Sigmoid colon (tissue), 7 donors: ENCODE measurements at places on chromosomes 1 and 21. TPM values are rescaled to one million over a fixed set of nuclear protein-coding genes. Genes with fewer than 3 reads are reported as not detected.

GRCh38 chr1:5725855-5726585, 266.2 kb downstream of the NPHP4 start:
- DNase-seq = peak; percentile 43

Gene SPRR1B
- total RNA-seq = not detected

DNA sequence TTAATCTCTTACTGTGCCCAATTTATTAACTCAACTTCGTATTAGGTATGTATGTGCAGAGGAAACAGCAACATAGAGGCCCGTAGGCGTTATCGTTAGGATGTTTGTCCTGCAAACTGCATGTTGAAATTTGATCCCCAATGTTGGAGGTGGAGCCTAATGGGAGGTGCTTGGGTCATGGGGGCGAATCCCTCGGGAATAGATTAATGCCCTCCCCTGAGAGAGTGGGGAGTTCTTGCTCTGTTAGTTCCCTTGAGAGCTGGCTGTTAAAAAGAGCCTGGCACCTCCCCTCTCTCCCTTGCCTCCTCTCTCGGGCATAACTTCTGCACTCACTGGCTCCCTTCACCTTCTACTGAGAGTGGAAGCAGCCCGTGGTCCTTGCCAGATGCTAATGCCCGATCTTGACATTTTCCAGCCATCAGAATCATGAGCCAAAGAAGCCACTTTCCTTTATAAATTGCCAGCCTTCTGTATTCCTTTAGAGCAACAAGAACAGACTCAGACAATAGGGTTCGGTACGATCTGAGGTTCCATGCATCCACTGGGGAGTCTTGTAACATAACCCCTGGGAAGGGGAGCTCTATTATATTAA, 149.0 kb upstream of the RAB4A start:
- DNase-seq = peak; percentile 84

Gene OR2T10
- not detected for total RNA-seq

Gene SPRR4
- total RNA-seq = not detected

GRCh38 chr1:234989019-234989418, 139.6 kb downstream of the TOMM20 start:
- peak; percentile 7 for DNase-seq

Gene SRM
- total RNA-seq = 31.5 TPM

DNA sequence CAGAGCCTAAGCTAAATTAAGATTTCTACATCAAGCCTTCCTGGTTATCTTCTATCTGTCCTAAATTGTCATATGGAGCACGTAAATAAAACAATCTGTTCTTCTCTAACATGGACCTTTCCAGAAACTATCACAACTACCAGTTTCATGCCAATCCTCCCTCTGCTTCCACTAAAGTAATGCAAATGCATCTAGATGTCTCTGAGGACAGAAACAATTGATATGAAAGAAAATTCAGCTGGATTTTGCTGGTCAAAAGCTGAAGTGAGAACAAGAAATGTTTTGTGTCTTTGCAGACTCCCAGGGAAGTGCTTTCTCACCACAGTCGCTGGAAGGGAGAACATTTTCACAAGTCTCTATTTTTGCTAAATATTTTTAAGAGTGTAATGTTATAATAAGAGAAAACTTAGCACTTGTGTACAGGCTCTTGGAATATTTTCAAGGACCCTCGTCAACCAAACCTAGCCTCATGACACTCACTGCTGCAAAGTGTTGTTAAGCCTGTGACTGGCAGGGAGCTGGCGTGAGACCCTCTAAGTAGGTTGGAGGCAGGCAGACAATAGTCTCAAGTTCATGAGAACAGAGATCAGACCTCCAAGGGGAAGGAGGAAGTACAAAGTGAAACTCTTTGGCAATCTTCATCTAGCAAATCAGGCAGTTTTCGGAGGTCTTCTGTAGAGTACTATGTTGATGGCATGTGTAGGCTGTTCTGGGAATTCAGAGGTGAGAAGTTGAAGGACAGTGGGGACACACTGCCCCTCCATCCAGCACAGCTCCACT, 38.8 kb downstream of the DNASE2B start:
- no peak for DNase-seq

Gene INAVA
- total RNA-seq = 1.4 TPM

Gene RRAGC
- 18.2 TPM for total RNA-seq

GRCh38 chr1:244254467-244254866, 197.2 kb downstream of the ADSS2 start:
- no peak for DNase-seq

GRCh38 chr1:183303901-183304300, 114.3 kb downstream of the NMNAT2 start:
- DNase-seq = no peak

GRCh38 chr1:31539329-31539728, 37.0 kb upstream of the TINAGL1 start:
- no peak for DNase-seq

GRCh38 chr1:45846931-45847330, 43.5 kb downstream of the MAST2 start:
- DNase-seq = no peak

GRCh38 chr1:51504806-51505525, 14.1 kb downstream of the EPS15 start:
- DNase-seq = no peak

DNA sequence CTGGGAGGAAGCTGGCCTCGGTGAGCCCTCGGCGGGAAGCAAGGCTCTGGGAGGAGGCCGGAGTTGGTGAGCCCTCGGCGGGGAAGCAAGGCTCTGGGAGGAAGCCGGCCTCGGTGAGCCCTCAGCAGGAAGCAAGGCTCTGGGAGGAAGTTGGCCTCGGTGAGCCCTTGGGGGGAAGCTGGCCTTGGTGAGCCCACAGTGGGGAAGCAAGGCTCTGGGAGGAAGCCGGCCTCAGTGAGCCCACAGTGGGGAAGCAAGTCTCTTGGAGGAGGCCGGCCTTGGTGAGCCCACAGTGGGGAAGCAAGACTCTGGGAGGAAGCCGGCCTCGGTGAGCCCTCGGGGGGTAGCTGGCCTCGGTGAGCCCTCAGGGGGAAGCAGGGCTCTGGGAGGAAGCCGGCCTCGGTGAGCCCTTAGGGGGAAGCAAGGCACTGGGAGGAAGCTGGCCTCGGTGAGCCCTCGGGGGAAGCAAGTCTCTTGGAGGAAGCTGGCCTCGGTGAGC, 36.0 kb downstream of the KRTAP10-1 start:
- no peak for DNase-seq

DNA sequence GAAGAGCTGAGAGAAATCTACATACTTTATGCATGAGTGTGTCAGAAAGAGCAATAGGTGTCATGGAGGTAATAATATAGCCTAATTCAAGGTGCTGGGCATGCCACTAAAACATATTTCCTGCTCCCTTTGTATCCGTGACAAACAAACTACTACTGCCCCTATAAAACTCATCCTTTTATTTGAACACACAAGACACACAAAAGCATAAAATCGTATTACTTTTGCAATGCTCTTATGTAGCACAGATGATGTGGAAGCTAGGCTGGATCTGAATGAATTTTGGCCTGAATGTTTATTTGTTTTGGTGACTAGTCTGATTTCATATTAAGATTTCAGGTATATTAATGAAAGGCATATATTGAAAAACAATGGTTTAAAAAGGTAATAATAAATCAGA, 239.3 kb upstream of the NEGR1 start:
- no peak for DNase-seq

GRCh38 chr1:89972024-89972423, 22.9 kb upstream of the ZNF326 start:
- DNase-seq = no peak

DNA sequence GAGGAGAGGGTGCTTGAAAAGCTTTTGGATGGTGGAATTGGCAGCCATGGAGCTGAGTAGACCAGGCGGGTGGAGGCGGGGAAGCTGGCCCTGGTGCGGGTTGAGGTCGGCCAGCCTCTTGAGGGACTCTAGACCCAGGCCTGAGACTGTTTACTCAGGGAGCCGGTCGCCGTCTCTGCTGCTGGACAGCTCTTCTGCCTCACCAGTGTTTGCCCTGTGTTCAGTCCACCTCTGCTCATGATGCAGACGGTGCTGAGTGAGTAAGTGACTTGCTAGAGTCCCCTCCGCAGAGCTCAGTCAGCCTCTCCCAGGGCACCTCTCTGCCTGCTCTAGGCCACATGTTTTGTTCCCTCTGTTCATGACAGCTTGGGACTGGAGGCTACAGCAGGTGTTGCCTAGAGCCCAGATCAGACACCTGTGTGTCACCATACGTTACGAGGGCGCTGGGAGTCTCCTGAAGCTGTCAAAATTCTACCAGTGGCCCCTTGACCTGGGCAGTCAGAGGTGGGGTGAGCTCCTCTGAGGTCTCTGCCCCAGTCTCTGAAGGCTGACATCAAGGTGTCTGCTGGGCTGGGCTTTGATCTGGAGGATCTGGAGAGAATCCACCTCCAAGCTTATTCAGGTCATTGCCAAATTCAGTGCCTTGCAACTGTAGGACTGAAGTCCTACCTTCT, 73.5 kb upstream of the WNT4 start:
- DNase-seq = peak; percentile 30

DNA sequence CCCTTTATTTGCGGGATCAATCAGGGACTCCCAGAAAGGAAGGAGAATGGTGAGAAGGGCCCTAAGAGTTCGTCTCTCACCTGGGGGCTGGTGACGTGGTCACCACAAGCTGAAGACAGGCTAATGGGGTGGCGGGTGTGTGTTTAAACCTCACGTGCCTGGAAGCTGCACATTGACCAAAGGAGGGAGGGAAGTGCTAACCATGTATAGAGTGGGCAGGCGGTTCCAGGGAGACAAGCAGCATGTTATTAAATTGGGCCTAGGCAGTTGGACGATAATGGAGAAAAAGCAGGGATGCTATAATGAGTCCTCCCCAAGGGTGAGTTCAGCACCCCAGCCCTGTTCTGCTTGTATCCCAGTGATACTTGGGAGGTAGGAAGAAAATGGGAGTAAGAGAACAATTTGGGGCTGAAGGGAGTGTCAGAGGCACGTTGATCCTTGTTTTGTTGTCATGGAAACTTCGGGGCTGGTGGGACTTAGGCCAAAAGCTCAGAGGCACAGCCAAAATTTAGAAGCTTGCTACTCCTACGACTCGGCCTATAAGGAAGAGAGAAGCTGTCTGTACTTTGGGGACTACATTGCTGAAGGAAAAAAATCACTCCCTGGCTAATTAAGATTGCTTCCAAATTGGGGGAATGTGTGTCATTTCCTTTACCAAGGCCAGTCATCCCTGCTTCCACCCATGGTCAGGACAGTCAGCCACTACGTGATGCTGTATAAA, 33.2 kb upstream of the EPHA8 start:
- DNase-seq = peak; percentile 69

Gene SLC6A17
- total RNA-seq = not detected

DNA sequence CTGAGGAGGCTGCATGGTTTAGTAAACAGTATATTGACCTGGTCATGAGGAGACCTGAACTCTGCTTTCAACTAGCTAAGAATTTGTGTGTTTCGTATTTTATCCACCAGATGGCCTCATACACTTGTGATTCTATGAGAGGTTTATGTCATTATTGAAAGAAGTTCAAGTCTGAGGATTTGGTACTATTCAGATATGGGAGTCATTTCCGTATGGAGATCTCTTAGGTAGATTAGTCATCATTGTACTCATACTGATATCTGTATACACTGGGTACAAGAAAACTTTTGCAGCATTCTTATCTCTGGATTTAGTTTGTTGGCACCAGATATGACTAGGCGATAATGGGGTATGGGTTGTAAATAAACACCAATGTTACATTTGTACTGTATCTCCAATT, 26.6 kb downstream of the ATF6 start:
- DNase-seq = no peak

Gene PPIAL4G
- total RNA-seq = not detected

GRCh38 chr1:90402893-90403849, 313.9 kb downstream of the BARHL2 start:
- DNase-seq = no peak

Gene SNX7
- 29.6 TPM for total RNA-seq

DNA sequence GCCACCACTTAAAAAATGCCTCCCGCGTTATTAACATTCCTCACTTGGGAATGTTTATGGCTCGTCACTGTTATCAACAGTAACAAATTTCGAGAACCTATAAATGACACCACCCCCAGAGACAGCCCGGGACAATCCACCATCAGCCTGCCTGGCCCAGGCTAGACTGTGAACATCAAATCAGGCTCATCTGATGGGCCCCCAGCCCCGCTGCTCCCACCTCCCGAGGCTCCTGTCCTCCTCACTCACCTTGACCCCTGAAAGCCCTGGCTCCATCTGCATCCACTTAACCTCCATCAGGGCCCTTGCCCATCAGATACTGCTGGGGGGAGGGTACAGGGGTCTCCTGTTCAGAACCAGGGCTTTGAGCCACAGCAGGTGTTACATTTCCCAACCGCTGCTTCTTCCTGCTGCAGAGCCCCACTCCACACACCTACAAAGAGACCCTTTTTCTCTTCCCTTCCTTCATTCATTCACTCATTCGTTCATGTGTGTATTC, 156.5 kb upstream of the VAMP3 start:
- peak; percentile 43 for DNase-seq

DNA sequence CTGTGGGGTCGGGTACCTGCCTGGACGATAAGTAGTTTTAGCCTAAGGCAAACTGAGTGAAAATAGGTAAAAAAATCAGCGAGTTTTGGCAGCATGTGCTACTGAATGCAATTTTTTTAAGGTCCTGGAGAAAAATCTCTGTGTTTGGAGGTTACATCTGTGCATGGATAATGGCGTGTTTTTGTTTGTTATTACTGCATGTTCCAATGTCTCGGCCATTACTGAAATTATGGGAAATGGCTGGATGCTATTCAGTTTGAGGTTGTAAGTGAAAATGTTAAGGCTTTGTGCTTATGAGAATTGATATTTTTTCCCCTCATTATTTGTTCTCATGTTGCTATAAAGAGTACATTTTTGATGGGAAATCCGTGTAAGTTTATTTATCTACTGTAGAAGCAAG, 441.7 kb downstream of the PRDM2 start:
- no peak for DNase-seq

- DNase-seq = no peak
These were observed 27.5 kb downstream of the PRMT2 start for GRCh38 chr21:46662765-46663500.

DNA sequence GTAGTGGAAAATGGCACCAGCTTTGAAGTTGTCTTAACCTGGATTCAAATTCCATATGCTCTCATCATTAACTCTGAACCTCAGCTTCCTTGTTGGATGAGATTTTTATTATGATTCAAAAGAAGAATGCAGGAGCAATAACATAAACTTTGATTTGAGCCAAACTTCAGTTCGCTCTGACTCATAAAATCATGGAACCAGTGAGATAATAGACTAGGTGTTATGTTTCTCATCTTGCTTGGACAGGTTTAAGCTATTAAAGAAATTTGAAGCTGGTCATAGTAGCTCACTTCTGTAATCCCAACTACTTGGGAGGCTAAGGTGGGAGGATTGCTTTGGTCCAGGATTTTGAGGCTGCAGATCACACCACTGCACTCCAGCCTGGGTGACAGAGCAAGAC, 172.8 kb downstream of the CLEC20A start:
- no peak for DNase-seq

GRCh38 chr1:190226006-190226405, 251.7 kb downstream of the BRINP3 start:
- DNase-seq = no peak

GRCh38 chr1:18965206-18966173, 9.0 kb upstream of the IFFO2 start:
- DNase-seq = peak; percentile 57

Gene AADACL3
- total RNA-seq = not detected

GRCh38 chr21:21818898-21819297, 820.7 kb downstream of the NCAM2 start:
- DNase-seq = no peak
